ENCODE measurements at places on chromosomes 12 and 14.

GRCh38 chr14:99791476-99792209 is 1.6 kb upstream of the EML1 start:
- no peak for DNase-seq

DNA sequence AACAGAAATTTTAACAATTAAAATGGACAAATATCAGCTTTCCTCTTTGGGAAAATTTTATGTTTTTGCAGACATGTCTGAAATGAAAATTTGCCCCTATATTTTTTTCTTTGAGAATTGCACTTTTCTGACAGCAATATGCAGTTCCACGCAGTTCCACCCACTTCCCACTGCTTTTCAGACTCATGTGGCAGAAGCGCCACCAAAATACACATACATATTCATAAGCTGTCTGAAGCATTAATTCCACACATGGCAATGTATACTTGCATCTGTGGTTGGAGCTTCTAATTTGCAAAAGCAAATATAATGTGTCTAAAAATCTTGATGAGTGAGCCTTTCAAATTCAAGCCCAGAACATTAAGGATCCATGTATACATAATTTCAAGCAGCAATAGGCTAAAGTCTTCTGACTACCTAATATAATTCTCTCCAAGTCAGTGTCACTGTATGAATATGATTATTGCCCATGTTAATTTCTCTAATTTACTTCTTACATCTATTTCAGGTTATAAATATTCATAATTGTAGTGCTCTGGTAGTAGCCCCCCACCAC is 129.5 kb downstream of the PRKD1 start:
- DNase-seq, result no peak

GRCh38 chr14:93705513-93706156 is 82.7 kb downstream of the PRIMA1 start:
- no peak for DNase-seq

DNA sequence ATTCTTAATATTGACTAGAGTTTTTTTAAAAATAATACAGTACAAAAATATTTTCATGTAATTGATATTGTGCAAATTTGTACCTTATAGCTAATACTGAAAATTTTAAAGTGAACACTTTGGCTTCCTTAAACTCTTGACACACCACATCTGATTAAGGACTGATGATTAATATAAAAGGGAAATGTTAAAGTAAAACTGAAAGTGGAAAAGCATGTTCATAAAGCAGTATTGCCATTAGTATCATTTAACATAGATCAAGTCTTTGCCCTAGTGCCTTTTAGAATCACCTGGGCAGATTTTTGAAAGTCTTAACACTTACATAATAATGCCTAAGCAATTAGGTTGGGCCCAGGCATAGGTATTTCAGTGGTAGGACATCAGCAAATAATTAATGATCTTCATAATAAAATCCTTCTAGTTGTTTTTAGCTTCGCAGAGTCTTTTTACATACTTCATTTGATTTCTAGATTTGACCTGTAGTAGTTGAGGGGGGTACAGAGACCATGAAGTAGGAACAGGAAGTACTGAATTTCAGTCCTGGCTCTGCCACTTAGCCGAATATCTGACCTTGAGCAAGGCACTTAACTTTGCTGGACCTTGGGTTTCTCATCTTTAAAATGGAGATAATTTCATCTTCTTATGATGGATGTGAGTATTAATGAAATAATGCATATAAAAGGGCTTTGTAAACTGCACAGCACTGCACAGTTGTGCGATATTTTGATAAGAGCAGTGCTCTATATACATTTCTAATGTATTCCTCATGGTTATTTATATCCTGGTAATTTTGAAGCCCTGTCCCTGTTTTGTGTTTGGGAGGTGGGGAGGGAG is 43.7 kb downstream of the MARK3 start:
- DNase-seq, result no peak

- no peak for DNase-seq
Observed at GRCh38 chr12:26247873-26248272, 52.5 kb downstream of the SSPN start.

DNA sequence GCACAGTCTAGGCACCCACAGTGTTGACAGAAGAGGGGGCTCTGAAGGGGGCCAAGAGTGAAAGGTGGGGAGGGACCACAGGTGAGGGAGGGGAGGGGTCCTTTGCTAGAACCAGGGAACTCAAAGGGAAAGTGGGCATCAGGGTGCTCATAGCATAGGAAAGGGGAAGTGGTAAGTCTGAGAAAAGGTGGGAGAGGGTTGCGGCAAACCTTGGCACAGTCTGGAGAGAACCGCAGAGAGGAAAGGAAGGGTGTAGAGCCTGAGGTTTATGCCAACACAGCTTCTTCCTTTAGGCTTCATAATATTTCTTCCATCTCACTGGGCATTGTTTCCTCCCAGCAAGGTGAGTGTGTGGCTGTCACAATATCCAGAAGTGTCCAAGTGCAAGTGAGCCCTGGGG is 11.5 kb upstream of the PLEK2 start:
- no peak for DNase-seq

DNA sequence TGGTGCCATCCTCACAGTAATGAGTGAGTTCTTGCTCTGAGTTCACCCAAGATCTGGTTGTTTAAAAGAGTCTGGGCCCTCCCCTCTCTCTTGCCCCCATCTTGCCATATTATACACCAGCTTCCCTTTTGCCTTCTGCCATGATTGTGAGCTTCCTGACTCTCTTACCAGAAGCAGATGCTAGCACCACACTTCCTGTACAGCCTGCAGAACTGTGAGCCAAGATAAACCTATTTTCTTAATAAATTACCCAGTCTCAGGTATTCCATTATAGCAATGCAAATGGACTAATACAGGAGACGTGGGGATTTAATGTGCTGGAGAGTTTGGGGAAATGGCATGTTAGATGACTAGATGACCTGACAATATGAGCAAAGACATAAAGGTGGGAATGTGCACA is 12.8 kb downstream of the SLC4A8 start:
- DNase-seq, result no peak

DNA sequence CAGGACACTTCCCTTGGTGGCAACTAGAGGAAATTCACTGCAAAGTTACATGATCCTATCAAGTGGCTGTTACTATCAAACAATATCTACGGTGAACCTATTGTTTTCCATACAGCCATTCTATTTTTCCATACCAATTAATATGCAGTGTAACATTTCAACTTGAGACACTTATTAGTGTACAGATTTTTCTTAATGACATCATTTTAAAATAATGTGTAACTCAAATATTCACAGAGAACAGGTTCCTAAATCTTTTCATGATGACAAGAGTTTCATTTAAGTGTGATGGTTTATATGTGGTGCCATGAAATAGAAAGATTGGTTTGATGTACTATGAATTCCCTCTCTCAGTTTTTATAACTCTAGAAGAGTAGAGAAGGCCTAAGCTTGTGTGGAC is 291.2 kb upstream of the SOX5 start:
- no peak for DNase-seq

GRCh38 chr14:95257521-95257920 is 62.2 kb downstream of the CLMN start:
- no peak for DNase-seq

GRCh38 chr14:33390335-33390734 is 451.7 kb downstream of the NPAS3 start:
- no peak for DNase-seq

DNA sequence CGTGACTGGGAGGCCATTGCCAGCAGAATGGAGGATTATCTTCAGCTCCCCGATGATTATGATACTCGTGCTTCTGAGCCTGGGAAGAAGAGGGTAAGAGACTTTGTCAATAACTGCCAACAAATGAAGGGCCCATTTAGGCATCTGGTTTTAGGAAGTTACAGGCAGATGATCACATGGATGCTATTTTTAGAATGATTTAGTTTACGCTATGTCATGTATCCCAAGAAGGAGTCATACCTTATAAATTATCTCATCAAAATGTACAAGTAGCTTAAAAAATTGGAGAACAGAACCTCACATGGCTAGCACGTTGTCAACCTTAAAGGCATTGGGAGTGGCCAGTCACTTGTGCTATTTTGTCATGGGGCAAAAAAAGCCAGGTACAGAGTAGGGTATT is 46.7 kb downstream of the PROX2 start:
- no peak for DNase-seq

GRCh38 chr14:73680821-73681220 is 33.4 kb downstream of the PNMA1 start:
- DNase-seq, result no peak

- no peak for DNase-seq
Observed at GRCh38 chr12:67650388-67651131, 2.0 kb downstream of the DYRK2 start.

DNA sequence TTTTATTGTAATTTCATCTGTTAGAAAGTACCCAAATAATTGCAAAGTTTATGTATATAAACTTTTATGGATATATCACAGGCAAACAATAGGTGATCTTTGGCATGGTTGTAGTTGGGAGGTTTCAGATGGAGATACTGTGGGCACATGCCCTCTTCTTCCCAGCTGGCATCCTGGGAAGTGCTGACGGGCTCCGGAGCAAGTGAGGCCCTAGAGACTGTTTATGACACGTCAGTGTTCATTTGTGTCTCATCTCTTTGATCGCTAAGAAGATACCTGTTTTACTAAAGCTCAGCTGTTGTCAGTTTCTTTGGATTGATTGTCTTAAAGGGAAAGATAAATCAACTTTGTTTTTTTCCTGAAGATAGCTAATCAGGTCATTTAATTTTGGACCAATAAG is 287.6 kb downstream of the FBXL14 start:
- no peak for DNase-seq

DNA sequence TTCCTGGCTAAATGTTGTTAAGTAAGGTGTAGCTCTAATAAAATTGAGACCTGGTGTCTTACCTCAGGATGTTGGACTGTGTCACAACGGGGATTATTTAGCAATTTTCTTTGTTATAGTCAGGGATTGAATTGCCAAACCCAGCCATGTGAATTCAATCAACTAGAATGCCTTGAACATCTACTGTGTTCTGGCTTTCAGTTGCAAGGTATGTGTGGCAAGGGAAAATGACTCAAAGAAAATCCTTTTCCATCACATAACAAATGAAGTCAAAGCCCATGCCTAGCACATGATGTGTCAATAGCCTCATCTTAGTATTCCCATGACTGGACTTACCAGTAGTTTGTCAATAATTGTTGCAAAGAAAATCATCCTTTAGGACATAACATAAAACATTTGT is 519.8 kb upstream of the FLRT2 start:
- no peak for DNase-seq

- DNase-seq, result no peak
Observed at GRCh38 chr14:60502541-60502940, 6.4 kb upstream of the SIX6 start.

- no peak for DNase-seq
Observed at GRCh38 chr14:25111061-25111601, 61.2 kb upstream of the STXBP6 start.

Data from activated T-cell treated with anti-CD3 and anti-CD28 coated beads for 4 hours (primary cell).